ENCODE measurements at places on chromosomes 5 and 9.

DNA sequence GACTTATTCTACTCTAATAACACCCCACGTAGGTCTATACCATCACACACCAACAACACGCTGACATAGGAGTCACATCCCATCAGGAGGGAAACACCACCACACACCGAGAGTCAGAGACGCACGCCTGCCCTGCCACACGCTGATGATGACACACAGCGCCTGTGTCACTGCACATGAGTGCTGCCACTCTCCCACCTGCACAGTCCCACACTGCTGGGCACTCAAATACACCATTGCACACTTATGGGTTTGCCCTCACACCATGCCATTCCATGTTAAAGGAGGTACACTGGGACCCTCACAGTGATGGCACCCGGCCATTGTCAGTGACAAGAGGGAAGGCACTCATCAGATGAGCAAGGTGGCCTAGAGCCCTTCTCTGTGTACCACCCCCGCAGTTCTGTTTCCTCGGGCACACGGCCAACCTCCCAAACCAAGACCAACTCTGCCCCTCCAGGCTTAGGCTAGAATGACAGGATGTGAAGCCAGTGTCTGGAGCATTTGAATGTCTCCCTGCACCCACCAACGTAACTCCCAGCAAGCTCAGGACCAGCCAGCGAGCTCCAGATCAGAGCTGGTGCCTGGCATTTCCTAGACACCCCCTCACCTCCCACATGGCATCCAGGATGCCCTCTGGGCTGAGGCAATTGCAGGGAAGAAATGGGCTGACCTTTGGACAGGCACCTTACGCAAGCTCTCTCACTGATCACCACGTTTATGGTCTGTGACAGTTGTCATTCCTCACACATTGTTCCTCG, 3.6 kb upstream of the CPLX2 start:
- DNase-seq: no peak

- DNase-seq: no peak
Measured at GRCh38 chr5:174082286-174082685, 36.8 kb downstream of the NSG2 start.

DNA sequence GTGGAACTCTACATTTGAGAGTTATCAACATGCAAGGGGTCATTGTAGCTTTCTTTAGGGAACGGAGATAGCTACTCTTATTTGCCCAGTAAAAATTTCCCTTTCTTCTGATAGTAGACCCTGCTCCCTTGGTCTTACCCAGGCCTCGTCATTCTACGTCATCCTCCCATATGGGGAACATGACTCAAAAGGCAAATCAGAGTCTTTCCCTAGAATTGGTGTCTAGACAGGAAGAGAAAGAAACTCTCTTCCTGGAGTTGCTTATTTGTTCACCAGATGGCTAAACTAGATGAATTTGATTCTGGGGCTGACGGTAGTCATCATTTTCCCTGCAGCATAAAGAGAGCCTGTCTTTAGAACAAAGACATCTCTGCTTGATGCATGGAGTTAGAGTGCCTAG, 12.2 kb upstream of the SLC38A9 start:
- DNase-seq: no peak

GRCh38 chr5:33583332-33583731, 142.6 kb downstream of the TARS1 start:
- no peak for DNase-seq

DNA sequence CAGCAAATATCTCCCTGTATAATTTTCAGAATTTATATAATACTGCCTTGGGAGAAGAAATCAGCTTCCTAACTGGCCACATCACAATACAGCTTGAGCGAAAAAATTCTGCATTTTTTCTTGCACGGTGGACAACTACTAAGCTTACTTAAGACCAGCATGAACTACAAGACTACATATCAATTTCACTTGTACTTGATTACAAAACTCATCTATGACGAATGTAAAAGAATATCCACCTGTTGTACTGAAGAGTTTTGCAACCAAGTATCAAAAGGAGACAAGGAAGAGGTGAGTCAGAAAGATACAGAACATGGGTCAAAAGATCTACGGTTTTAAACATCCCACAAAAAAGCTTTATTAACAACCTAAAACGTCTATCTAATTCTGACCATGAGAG, 279.4 kb downstream of the BNC2 start:
- no peak for DNase-seq

GRCh38 chr5:148214665-148215185, 11.9 kb downstream of the SPINK6 start:
- no peak for DNase-seq

GRCh38 chr9:114929201-114929600, 1.2 kb downstream of the TNFSF8 start:
- no peak for DNase-seq

DNA sequence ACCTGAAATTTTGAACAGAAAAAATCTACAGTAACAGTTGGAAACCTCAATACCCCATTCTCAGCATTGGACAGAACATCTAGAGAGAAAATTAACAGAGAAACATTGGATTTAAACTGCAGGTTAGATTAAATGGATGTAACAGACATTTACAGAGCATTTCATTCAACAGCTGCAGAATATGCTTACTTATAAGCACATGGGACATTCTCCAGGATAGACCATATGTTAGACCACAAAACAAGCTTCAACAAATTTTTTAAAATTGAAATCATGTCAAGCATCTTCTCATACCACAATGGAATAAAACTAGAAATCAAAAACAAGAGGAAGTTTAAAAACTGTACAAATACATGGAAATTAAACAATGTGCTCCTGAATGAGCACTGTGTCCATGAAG, 316.3 kb downstream of the FAM170A start:
- no peak for DNase-seq

DNA sequence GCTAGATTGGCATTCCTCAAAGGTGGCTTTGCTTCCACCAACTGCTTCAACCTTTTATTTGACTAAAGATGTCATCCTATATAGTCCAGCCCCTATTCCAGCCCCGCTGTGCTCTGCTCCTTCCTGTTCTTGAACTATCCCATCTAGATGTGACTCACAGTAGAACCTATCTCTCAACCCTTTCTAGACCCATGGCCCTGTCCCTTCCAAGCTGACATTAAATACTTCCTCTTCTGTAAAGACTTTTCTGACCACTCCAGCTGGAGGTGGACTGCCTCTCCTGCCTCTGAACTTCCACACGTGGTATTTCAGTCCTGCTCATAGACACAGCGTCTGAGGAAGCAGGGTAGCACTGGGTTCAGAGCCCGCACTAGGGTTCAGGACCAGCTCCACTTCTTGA, 32.4 kb downstream of the OSTF1 start:
- no peak for DNase-seq

GRCh38 chr5:94481059-94481458, 137.3 kb downstream of the KIAA0825 start:
- no peak for DNase-seq

GRCh38 chr9:80004714-80005113, 432.9 kb downstream of the TLE4 start:
- no peak for DNase-seq

GRCh38 chr9:13575558-13575957, 296.1 kb upstream of the MPDZ start:
- DNase-seq: no peak

DNA sequence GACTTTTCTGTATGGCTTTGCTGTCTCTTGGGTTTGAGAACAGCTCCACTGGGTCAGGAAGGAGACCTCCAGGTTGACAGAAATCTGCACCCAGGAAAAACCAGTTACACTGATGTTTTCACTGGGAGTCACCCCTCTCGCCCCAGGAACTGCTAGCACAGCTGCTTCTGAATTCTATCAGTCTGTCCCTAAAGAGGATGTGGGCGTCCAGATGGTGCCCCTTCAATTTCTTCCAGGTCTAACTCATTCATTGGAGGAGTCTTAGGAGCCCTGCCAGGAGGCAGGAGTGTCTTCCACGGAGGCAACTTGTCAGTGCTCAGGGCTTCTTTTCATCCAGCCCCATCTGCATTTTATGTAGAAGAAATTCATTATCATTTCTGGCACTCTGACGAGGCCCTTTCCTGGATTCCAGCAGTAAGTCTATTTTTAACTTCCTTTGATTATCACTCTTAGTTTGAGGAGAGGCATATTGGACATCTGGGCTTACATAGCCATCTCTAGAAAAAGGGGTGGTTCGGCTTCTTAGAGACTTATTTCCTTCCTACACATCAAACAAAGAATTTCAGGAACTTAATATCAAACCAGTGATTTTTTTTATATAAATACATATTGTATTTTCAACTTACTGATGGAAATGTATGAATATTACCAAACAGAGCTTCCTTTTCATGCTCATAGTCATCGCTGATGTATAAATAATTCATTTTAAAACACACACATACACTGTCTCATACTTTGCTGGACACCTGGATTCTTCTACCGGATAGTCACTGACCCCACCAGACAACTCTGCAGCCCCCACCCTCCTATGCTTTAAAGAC, 148.8 kb downstream of the IRX2 start:
- no peak for DNase-seq

DNA sequence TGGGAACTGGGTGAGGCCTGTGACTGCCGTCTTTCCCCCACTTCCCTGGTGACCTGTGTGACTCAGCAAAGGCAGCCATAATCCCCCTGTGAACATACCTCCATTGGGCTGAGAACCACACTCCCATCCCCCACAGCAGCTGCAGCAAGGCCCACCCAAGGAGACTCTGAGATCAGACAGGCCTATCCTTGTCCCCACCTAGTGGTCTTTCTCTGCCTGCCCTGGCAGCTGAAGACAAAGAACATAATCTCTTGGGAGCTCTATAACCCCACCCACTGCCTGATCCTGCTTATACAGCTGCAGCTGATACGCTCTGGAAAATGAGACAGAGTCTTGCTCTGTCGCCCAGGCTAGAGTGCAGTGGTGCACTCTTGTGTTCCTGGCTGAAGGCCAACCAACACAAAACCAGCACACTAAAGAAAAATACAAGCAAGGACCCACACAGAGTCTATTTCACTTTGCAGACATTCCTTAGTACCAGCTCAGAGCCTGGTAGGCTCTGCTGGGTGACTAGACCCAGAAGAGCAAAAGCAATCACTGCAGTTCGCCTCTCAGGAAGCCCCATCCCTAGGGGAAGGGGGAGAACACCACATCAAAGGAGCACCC, 106.7 kb downstream of the MCTP1 start:
- no peak for DNase-seq

GRCh38 chr9:91208419-91208745, 153.3 kb downstream of the AUH start:
- DNase-seq: no peak

GRCh38 chr9:69606089-69606488, 66.1 kb downstream of the APBA1 start:
- no peak for DNase-seq

DNA sequence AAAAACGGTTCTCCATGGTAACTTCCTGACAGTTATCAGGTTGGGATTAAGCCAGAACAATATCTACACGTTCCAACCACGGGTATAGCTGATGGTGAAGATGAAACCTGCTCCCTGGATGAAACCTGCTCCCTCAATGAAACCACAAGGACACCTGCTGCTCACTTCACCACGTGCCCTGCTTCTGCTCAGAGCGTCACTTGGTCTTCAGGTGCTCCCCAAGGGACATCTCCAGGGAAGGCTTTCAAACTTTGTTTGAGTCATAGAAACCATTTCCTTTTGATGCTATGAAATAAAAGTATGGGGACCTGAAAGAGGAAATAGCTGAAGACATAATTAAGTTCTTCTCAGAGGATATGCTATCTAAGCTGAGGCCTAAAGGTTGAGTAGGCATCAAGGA, 242.4 kb downstream of the MED10 start:
- no peak for DNase-seq

DNA sequence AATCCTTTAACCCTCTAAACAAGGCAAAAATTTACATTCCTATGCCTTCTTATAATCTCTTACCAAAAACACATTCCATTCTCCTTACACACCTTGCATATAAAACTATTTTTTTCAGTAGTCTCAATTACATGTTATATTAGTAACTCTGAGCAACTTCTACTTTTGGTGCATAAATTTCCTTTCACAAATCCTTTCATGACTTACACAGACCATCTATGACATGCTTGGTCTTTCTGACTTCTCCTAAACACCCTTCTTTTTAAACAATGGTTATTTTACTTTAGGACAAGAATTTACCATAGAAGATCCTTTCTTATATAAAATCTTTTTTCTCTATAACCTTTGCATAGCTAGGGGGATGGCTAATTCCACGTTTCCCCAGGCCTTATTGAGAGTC, 208.0 kb upstream of the ARRDC3 start:
- DNase-seq: no peak

- no peak for DNase-seq
Measured at GRCh38 chr5:105783811-105784210, 1886.9 kb downstream of the EFNA5 start.

DNA sequence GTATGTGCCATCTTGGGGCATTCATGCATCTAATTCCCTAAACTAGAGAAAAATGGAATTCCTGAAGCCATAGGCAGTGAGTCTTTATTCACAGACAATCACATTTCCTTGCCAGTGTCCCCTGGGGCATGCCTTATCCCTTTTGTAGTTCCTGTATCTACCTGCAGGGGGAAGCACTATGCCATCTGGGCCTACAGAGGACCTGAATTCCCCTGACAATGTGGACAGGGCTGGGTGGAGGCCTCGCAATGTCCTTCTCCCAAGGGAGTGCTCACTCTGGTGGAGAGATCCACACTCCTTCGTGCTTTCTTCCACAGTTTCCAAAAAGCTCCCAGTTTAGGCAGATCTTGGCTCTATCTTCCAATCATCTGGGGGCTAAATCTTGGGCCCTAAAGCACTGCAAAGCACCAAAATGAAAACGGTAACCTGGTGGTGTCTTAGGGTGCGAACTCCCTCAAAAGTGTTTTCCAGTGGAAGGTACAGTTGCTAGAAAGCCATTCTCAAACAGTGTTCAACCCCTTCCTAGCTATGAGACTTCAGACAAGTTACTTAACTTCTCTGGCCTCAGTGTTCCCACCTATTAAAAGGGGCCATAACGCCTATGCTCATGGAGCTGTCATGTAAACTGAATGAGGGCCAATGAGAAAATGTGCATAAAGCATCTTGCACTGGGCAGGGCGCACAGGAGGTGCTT, 17.5 kb downstream of the WHRN start:
- no peak for DNase-seq

- DNase-seq: no peak
Measured at GRCh38 chr5:133509742-133510079, 102.6 kb downstream of the FSTL4 start.

GRCh38 chr5:148452499-148453193, 68.9 kb downstream of the FBXO38 start:
- no peak for DNase-seq

DNA sequence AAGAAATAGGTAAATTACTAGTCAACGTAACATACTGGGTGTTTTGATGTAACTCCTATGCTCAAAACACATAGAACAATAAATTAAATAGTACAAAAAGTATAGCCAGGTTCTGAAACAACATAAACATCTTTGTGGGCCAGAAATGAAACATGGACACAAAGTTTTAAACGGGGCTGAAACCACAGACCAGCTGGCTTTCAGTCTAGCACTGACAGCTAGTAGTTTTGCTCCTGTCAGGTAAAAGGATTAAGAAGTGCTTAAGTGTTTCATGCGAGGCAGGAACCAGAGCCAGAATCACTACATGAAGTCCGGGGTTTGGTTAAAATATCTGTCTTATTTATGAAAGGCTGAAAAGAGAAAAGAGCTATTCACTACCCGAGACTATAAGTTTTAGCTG, 19.5 kb downstream of the DCAF10 start:
- no peak for DNase-seq
